T1000 (cell line): ENCODE measurements at places on chromosomes 11 and 22.

DNA sequence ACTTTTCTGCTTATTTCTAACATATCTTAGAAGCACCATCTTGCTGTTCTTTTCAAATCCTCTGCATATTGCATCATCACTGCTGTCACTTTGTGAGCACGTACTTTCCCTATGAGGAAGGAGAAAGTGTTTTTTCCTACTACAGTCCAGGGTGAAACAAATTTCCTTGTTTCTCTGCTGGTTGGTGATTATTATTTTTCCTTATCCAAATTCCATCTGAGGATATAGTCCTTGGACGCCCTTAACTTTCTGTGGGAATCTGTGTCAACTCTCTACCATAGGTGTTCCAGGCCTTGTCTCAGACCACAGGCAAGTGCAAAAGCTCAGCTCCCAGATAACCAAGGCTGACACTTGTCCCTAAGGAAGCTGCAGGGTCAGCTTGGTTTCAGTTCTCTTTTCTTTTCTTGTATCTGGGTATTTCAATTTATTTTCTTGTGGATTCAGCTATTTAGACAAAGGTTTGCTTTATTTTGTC lies 29.4 kb upstream of the LYVE1 start:
- no peak for DNase-seq

DNA sequence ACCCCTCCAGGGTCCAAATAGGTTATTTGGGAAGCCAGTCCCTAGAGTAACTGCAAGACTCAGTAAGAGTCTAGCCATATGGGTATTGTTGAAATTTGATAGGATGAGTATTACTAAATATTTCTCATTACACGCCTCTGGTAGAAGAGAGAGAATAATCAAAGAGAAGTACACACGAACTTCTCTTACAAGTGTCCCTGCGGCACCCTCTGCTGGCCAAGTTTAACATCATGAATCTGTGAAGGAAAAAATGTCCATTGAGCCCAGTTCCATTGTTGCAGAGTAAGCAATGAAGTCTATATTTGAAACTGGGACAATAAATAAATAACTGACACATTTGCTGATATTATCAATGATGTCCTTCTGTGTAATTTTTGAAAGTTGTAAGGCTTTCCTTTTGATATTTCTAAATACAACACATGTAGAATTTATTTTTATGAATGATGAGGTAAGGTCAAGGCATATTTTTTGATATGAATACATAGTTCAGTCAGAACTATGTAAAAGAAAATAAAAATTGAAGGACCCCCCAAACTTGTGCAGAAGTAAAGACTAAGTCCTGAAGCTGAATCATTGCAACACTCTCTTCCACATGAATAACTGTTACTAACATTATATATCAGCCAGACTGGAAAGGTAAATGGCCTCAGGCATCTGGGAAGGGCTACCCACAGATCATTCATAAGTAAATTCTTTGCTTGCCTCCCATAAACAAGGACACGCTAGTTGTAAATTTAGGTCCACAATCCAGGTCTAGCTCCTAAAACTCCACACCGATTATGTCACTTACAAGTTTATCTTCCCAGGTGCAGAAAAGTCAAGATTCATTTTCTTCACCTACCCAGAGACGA lies 10.0 kb downstream of the OR51L1 start:
- no peak for DNase-seq

DNA sequence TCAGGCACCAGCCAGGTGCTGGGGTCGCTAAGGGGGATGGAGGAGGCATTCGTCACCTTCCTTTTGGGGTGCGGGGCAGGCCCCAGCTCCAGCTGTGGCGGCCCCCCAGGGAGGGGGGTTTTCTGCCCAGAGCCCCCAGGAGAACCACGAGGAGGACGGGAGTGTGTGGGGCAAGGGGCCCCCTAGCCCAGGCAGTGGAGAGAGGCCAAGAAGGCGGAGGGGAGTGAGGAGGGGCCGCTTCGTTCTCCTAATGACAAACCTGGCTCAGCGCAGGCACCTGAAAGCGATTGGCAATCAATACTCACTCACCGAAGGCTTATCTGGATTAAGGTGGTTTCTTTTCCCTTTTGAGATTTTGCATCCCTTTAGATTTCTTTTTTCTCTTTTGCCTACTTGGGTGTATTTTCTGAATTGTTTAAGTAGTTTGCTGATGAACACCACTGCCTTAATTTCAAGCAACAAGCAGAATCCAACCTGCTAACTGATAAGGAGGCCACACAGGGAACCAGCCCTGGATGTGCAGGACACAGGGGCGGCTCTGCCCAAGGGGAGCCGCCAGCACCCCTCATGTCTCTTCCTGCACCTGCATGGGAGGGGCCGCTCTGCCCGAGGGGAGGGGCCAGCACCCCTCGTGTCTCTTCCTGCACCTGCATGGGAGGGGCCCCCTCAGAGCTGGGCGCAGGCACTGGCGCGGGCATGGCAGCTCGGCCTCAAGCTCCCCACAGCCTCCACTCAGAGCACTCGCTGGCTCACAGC lies 122.3 kb downstream of the BRD1 start:
- DNase-seq: no peak

DNA sequence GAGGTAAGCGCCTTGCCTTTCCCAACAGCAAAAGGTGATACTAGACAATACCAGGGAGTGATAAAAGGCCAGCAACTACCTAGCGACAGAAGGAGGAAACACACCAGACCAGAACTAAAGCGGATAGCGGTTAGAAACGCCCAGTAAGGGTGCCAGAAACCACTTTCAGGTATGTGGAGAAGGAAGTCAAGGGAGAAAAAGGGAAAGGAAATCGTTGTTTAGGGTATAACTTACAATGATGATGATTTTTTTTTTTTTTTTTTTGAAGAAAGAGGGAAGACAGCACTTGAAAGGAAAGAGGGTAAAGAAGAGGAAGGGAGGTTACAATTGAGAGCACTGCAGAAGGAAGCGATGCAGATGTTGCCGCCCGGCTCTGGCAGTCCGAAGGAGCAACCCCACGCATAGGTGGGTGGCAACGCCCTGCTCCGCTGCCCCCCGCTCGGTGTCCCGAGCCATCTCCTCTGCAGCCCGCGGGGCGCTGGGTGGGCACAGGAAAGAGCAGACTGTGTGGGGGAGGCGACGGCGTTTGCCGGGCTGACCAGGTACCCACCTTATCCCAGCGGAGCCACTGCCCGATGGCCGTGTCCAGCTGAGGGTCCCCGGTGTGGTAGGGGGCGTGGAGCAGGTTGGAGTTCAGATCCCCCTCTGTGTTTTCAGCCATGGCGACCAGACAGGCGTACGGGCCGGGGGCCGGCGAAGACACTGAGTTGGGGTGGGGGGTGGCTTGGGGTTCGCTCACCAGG lies 561 bp downstream of the PGM2L1 start:
- DNase-seq: no peak

- DNase-seq: no peak
These were observed 2.3 kb upstream of the RTN4RL2 start for GRCh38 chr11:57458060-57458409.

DNA sequence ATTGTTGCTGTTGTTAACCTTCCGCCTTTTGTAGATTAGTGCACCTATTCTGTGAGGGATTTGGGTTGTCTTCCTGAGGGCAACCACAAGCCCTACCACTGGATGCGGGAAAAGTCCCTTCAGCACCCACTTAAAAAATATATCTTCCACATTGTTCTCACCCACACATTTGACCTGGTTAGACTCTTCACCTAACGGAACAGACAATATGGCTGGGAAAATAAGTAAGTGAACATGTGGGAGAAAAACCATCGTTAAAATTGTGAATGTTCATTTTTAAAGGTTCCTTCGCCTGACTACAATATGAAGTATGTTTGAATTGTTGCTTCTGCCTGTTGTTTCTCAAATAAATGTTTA lies 72.0 kb upstream of the MPEG1 start:
- no peak for DNase-seq

- no peak for DNase-seq
These were observed 37.4 kb downstream of the SCUBE1 start for GRCh38 chr22:43305806-43306205.

DNA sequence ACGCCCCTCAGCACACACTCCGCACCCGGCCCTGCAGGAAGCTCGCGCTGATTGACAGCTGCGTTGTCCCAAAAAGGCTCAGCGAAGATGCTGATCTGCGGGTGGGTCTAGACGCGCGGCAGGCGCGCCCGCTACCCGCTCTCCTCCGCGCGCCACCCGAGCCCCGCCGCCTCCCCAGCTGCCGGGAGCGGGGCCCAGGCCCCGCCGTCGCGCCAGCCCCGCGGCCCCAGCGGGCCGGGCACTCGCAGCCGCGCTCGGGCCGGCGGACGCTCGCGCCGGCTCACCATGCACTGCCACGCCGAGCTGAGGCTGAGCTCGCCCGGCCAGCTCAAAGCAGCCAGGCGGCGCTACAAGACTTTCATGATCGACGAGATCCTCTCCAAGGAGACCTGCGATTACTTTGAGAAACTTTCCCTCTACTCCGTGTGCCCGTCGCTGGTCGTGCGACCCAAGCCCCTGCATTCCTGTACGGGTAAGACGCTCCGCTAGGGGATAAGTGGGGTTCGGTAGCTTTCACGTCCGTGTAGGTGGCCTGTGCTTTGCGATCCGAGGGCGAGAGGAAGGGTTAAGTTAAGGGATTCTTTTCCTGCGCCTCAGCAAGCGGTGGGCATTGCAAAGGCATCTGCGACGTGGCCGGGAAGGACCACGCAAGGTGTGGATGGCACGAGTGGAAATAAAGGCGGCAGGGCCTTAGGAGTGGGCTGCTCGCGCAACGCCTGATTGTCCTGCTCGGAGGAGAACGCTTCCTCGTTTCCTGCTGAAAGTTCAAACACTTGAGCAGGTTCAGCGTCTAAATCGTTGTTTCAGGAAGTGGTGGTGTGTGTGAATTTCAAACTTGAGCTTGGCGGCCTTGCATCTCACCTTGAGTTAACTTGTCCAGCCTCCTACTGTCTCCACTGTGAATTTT lies at the start of gene BARX2:
BARX2 (plus strand) TSS at position 98 of the 907 bp plus-strand sequence; CDS start at position 286, 188 bp downstream.
- no peak for DNase-seq

DNA sequence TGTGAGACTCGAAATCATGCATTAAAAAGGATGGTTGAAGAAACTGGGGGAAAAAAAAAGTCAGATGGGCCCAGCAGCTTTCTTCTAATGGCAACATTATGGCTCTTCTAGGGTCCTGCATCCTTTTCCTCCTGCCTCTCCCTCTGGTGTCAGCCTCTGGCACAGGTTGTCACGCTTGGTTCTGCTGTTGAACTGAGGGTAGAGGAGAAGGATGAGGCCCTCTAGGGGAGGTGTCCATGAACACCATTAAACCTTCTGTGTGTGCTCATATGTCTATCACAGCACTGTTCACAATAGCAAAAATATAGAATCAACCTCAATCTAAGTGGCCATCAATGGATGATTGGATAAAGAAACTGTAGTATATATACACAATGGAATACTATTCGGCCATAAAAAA lies 36.0 kb downstream of the BUD13 start:
- DNase-seq: no peak

- no peak for DNase-seq
These were observed 79.3 kb upstream of the TENM4 start for GRCh38 chr11:79520086-79520485.

DNA sequence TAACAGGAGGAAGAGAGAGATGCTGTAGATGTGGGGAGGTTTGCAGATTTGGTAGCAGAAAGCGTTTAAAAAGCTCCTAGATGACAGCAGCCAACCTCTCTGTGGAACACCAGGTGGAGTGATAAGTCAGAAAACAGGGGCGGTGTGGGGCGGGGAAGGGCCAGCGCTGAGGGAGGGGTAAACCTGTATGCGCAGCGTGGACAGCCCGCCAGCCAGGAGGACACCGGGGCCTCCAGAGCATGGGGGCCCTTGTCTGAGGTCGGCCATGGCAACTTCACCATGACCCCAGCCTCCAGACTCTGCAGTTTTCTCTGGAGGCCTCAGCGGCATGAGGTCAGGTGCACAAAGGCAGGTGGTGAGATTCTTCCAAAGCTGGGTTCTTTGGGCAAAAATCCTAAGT lies 423.7 kb downstream of the BRD1 start:
- DNase-seq: no peak

GRCh38 chr11:92841719-92842118 lies 127.7 kb upstream of the MTNR1B start:
- DNase-seq: no peak

- DNase-seq: no peak
These were observed 53.2 kb upstream of the CDON start for GRCh38 chr11:126115816-126116331.

DNA sequence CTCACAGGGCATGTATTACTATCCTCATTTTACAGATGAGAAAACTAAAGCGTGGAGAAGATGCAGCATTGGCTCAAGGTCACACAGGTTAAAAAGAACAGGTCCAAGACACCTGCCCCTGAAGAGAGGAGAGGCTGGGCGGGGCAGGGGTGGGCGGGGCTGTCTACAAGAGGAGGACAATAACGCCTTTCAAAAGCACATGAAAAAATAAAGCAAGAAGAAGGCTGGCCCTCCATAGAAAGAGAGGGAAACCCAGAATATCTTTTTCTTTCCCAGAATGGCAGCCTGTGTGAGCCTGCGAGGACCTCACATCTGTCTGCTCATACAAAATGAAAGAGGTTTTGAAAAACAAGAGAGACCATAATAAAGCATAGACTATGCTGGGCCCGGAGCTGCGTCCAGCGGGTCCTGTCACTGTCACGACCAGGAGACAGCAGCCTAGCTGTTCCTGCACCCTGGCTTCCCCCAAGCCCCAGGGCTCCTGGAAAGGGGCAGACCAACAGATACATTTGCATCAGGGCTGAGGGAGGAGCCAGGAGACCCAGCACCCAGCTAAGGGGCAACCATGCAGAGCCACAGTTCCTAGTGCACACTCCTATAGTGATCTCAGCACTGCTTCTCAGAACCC lies 61.6 kb downstream of the DSCAML1 start:
- DNase-seq: no peak

DNA sequence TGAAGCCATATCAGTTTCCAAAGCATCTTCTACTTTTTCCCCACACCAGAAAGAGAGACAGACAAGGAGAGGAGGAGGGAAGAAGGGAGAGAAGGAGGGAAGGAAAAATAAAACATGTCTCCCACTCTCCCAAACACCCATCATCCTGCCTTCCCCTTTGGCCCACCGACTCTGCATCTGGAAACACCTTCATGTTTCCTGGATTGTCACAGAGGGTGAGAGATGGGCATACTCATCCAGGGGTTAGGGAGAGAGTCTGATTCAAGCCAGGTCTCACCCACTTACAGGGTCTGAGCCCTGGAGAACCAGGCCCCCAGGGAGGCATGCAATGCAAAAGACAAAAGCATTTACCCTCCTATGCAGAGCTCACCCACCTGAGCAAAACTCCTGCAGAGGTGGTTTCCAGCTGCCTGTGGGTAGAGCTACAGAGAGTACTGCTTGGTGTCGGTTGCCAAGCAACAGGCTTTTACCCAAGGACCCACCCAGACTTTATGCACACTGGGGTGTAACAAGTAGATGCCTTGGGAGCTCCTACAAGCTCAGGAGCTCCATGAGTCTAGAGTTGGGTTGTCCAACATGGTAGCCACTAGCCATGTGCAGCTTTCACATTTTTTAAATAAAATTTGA lies 33.4 kb downstream of the MN1 start:
- DNase-seq: no peak
